Hippocampal formation (tissue), 2 donors: ENCODE measurements at places on chromosomes 7 and 10.

GRCh38 chr10:127314797-127315196 lies 118.4 kb upstream of the INSYN2A start:
- no peak for DNase-seq

GRCh38 chr10:83373671-83374070 lies 765.6 kb upstream of the GHITM start:
- DNase-seq, result no peak

DNA sequence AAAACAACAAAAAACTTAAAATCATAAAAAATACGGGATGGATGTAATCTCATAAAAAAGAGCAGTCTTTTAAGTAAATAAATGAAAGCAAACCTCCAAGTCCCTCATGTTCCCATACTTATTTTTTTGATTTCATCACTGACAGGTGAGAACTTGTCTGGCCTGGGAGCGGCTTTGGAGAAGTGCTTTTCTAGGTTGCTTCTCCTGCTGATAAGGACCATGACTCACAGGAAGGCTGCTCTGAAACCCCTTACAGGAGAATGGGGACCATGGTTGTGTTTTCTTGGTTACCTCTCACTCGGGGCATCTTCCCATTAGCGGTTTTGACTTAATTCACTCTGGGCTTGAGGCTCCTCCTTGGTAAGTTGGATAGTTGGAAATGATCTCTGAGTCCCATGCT lies 237.4 kb downstream of the CAMK1D start:
- no peak for DNase-seq

DNA sequence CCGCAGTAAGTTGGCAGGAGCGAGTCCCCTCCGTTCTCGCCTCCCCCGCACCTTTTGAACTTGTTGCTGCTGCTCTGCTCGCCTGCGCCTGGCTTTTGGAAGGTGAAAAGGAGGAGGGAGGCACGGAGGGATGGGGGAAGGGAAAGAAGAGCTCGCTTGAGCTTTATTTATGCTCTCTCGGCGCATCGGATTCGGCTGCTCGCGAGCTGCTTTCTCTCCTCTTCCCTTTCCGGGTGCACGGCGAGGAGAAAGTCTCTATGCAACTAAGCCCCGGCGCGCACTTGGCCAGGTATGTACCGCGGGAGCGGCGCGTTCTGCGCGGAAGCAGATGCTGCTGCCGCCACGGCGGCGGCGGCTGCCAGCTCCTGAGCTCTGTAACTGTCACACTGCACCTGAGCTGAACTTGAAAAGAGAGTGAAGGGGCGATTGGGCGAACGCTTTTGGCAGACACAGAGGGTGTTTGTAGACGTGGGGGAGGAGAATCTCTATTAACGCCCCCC lies 551 bp downstream of the KCND2 start:
- DNase-seq, result no peak

DNA sequence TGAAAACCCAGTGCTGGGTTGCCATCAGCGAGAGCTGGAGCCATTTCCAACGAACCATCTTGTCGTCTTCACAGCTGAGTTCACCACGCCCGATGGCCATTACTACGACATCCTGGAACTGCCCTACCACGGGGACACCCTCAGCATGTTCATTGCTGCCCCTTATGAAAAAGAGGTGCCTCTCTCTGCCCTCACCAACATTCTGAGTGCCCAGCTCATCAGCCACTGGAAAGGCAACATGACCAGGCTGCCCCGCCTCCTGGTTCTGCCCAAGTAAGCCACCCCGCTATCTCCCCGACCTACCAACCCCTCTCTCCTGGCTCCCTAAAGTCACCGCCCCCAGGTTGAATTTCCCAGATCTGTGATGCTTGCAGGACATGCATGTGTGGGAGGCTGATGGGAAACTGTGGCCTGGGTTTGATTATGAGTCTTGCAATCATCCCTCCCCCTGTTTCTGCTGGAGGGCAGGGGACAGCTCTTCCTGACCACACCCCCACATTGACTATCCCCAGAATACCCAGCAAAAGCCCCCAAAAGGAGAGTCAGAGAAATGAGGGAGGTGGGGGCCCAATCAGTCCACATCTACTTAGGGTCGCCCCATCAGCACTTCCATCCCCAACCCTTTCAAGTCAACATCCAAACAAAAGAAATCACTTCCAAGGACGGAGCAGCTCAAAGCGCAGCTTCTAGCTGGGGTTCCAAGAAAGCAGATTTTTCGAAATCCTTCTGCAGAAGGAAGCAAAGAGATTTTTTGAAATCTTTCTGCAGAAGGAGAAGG lies 6.9 kb downstream of the SERPINE1 start:
- DNase-seq, result no peak

GRCh38 chr7:27145914-27146412 lies 1.6 kb downstream of the HOXA6 start:
- no peak for DNase-seq

GRCh38 chr10:104557966-104558365 lies 83.1 kb upstream of the SORCS3 start:
- DNase-seq, result no peak

- DNase-seq, result peak; percentile 57
Observed at GRCh38 chr7:104156842-104157277, 51.0 kb downstream of the ORC5 start.

DNA sequence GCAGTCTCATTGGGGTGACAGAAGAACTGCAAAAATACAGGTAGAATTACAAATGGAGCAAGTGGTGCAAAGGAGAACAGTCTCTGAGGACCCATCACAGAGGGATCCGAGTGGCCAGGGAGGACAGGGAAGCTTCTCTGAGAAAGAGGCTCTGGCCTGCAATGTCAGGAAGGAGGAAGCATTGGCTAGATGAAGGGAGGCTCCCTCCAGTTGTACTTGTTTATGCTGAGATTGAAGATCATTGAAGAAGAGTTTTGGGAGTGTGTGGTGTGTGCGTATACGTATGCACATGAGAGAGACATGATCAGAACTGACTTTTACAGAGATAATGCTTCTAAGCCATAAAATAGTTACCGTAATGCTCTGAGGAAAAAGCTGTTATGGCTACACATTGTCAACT lies 274.7 kb upstream of the FZD8 start:
- DNase-seq, result no peak

DNA sequence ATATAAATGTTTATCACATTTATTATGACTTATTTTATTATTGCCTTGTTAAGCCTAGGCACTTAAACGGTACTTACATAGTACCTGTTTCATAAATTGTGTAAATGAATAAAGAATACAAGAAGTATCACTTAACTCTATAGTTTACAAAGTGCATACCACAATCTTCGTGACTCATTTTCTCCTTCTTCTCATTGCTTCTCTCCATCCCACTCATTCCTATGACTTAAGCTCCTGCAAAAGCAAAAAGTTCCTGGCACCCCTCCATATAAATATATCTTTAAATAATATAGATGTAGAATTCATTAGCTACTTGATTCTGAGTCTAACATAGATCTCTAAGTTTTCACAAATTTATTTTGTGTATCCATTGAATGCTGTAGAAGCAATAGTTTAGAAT lies 1382.0 kb upstream of the CELF2 start:
- DNase-seq, result no peak

DNA sequence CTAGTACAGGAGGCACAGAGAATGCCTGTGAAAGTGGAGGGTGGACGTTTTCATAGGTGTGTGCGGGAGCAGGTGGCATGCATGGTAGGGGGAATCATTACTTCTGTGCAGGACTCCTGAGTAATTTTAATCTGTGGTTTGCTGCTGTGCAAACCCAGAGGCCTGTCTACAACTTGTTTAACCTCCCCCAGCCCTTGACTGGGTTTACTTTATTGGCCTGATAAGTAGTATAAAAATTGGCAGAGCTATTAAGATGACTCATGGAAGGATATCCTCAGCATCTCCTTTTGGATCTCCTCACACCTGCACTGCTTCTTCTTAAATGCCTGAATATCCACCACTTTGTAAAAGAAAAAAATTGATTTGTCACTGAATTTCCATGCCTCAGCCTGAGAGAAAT lies 104.8 kb downstream of the AUTS2 start:
- DNase-seq, result no peak

GRCh38 chr10:130748409-130749057 lies 563.0 kb downstream of the TCERG1L start:
- DNase-seq, result no peak

- DNase-seq, result no peak
Observed at GRCh38 chr10:14995964-14996565, 36.9 kb downstream of the MEIG1 start.

DNA sequence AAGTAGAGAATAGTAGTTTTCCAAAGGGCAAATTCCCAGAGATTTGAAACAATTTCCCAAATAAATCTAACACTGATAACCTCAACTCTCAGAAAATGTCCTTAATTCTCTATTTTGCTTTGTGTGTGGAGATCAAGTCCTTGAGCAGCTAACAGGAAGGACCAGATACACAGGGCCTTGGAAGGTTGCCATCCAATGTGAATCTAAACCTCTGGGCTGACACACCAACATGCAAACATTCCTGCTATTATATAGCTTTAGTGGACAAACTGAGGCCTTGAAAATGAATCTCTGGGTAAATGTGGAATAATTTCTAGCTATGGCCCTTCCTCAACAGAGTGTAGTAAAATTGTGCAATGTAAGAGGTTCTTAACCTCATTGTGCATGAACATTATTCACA lies 44.1 kb upstream of the PARD3 start:
- DNase-seq, result no peak

- no peak for DNase-seq
Observed at GRCh38 chr10:87696922-87697745, 37.5 kb downstream of the PAPSS2 start.

DNA sequence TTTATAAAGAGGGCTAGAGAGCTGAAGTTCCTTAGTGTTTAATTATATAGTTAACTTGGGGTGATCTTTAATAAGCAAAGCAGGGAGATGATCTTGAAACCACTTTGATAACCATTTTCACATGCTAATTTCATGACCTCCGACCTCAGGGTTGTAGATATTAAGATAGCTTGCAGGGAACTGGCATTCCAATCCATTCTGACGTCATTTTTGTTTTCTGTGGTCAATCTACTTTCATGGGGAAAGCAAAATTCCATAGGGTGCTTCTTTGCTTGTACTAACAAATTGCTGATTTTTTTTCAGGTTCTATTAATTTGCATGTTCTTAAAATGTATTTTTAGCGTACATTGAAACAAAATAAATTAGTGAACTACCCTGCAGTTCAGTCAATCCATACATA lies 139.3 kb downstream of the CDCA7L start:
- DNase-seq, result no peak

DNA sequence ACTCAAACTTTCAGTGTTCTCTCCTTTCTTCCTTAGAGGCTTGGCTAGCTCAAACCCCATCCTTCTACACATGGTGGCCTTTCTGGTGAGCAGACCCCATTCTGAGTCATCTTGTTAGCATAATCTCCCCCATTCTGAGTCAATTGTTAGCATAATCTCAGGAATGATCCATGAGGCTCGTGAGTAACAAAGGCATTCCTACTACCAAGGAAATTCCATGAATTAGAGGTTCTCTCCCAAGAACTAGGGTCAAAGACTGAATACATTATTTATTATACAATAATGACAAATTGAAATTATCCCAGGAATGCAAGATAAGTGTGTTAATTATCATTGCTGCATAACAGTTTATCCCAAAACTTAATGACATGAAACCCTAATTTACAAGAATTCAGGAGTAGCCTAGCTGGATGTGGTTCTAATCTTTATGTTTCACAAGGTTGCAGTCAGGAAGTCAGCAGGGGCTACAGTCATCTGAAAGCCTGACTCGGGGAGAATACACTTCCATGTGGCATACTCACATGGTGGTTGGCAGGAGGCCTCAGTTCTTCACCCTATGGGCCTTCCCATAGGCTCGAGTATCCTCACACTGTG lies 100.2 kb downstream of the MMRN2 start:
- DNase-seq, result no peak

- no peak for DNase-seq
Observed at GRCh38 chr10:13844651-13845050, 257.9 kb downstream of the PRPF18 start.

DNA sequence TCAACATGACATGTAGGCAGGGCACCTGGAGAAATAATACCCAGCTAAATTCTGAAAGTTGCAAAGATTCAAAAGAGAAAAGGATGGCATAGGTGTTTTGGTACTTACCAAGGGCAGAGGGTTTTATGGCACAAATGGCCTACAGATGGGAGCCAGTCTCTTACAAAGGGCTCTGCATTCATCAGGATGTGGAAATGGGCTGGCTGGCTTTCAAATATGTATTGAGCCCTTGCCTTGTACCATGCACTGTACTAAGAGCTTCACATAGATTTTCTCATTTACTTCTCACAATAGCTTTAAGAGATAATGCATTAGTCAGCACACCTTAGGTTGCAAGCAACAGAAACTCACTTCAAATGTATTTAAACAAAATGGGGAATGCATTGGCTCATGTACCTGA lies 327.1 kb downstream of the BICC1 start:
- no peak for DNase-seq

DNA sequence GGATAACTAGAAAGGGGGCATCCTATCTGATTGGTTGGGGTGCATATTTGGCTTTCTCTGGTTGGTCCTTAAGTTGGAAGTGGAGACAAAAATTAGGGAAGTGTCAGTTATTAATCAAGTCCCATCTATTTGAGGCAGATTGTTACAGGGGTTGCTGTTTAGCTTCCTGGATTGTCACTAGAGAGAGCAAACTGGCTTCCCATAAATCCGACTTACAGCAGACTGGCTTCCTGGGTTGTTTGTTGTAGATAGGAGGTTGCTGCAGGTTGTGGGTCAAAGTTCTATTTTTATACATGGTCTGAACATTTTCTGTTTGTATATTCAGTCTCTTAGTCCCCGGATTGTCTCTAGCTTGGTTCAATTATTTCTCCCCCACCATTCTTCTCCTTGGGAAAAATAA lies 106.1 kb upstream of the HABP2 start:
- no peak for DNase-seq

- DNase-seq, result no peak
Observed at GRCh38 chr7:2602406-2603043, 29.3 kb upstream of the TTYH3 start.

- DNase-seq, result no peak
Observed at GRCh38 chr7:23759671-23760391, 49.8 kb downstream of the STK31 start.

GRCh38 chr7:36306722-36307121 lies 82.9 kb upstream of the ANLN start:
- no peak for DNase-seq

- no peak for DNase-seq
Observed at GRCh38 chr7:2545746-2546425, 9.4 kb downstream of the BRAT1 start.

GRCh38 chr7:23106823-23107663 lies 1.5 kb downstream of the KLHL7 start:
- no peak for DNase-seq

DNA sequence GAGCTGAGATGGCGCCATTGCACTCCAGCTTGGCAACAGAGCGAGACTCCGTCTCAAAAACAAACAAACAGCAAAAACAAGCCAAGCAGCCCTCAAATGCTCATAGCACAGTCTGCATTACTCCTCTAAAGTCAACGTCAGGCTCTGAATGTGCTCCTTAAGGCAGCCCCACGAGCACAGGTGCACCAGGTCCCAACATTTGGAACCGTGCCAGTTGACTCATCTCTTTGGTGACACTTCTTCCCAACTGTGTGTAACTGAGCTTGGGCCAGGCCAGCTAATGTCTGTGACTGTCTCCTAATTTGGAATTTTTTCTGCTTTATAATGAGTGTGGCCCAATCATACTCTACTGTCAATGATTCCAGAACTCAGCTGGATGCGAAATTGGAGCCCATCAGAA lies 66.3 kb upstream of the EFCAB10 start:
- no peak for DNase-seq

- DNase-seq, result no peak
Observed at GRCh38 chr7:102875700-102876295, 37.0 kb upstream of the LRRC17 start.
